ENCODE measurements at places on chromosomes 12 and 14.

DNA sequence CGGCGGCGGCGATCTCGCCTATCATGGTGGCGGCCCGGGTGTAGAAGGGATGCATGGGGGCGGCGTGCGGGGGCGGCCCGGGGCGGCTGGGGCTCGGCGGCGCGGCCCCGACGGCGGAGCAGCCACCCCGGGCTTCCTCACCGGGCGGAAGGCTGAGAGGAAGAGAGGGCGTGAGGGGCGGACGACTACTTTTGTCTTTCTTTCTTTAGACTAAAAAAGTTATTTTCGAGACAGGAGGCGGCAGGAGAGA lies 240 bp downstream of the BTG1 start:
- ATAC-seq, result peak; percentile 5

- no peak for ATAC-seq
Observed at GRCh38 chr12:22971247-22971646, 346.3 kb downstream of the ETNK1 start.

DNA sequence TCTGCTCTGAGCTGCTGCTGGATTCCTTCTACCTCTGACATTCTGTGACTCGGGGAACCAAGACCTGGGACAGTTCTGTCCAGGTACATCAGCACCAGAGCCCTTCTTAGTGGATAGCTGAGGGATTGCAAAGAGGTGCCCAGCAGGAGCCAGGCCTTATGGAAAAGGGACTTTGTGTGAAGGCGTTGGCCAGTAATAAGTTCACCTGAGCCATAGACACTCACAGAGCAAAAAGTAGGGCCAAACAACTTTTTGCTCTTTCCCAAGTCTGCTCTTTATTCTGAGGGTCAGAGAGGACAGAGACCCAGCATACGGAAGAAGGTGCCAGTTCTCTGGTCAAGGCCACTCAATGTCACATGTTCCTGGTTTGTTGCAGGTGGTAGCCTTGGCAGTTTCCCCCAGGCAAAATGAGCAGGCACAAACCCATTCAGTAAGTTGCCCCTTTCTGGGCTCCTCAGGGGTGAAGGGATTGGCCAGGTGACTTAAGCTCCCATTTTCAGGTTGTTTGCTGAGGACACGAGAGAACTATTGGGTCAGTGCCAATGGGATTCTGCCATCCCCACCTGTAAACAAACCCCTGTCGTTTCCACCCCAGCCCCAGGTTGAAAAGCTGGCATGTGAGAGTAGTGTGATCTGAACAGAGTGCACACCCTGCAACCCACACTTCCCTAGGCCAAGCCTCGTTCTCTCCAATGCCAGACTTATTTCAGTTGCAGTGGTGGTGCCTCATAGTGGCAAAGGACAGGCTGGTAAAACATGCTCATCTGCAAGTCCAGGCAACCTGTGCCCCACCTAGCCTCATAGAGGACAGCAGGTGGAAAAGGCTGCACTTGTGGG lies 150.3 kb downstream of the SMOC1 start:
- ATAC-seq, result no peak

DNA sequence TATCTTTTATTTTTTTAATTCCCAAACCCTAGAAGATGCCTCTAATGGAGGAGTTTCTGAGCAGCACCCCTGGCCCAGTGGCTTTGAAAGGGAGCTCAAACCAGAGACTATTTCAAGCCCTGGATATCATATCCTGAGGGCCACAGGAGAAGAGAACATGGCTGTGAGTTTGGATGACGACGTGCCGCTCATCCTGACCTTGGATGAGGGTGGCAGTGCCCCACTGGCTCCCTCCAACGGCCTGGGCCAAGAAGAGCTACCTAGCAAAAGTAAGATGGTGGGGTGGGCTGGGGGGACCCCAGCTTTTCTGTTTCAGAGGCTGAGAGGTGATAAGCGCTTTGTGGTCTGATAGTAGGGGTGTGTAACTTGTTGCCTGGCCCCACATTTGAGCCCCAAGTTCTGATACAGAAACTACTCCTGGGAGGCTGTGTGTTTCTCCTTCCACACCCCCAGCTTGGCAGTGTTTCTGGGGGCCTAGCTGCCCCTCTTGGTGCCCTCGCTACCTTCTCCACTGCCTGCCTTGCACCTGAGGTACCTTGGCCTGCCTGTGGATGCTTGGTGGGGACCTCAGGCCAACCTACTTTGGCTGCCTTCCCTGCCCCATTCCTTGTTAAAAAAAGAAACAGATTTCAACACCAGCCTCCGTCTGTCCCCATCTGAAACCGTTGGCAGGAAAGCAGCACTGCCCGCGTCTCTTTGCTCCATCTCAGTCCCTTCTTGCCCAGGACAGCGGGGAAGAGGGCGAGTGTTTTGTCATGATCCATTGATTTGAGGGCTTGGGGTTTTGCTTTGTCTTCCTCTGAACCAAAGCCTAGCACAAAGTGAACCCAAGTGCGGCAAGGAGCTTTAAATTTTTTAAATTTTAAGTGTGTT lies 5.7 kb downstream of the TPCN1 start:
- no peak for ATAC-seq

- peak; percentile 21 for ATAC-seq
Observed at GRCh38 chr12:28191051-28192048, 1.1 kb downstream of the CCDC91 start.
